ENCODE measurements at places on chromosomes 16 and 17.
A peak's percentile ranks its signal among the peaks of the same experiment; 100 is the strongest.

DNA sequence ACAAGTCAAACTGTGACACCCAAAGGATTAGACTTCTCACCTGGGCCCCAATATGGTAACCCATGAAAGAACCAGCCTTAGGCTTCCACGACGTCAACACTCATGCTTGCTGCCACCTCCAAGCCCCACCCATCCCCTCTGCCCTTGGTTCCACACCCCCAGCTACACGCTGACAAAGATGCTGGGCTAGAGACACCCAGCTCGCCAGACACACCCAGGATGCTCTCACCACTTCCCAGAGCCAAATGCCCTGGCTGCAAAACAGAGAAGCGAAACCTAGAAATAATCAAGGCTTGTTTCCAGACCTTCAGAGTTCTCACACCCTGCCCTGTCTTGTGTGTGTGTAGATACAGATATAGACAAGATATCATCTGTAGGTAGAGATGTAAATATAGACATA lies 26.0 kb upstream of the ADCY9 start:
- peak; percentile 37 for DNase-seq

GRCh38 chr17:5135726-5136579 lies 20.1 kb downstream of the USP6 start:
- no peak for DNase-seq

DNA sequence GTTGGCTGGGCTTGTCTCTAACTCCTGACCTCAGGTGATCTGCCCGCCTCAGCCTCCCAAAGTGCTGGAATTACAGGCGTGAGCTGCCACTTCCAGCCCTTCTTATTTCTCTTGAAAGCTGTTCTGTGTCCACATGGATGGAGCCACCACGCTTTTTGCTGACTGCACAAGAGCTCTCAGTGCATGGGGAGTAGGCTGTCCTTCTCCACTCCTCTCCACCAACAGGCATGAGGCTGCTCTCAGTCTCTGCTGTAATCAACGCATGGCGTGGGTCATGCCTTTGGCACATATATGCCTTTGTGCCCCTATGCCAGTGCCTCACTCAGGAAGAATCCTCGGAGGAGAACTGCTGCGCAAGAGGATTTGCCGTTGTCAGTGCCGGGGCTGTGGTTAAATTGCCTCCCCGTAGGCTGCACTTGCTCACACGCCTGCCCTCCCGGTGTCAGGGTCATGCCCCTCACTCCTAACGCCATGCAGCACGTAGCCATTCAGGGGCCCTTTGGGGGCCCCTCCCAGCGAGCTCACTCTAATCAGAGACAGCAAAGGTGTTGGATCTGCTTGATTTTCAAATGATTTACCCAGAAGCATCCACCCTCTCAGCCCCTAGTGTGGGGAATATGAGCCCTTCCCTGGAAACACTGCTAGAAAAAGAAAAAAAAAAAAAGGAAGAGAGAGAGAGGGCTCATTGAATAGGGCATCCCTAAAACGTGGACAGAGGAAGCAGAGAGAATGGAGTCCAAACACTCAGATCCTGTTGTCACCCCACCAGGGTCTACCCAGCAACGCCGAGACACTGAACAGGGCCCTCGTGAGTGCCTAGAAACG lies 47.5 kb upstream of the ZCCHC14 start:
- DNase-seq: peak; percentile 36

DNA sequence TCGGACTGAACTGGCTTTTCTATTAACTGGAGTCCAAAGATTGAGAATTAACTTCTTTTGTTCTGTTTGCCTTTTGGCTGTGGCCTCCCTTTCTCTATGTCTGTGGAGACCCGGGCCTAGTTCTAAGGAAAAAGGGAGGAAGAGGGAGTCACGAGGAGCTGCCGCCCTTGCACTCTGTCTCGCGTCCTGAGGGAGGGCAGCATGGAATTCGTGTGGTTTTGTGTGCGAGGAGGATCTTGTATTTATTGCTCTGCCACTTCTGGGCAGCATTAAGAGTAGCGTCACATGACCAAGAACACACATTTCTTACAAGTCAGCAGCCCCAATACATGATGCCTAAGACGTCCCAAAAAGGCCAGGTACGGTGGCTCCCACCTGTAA lies 23.6 kb downstream of the METTL22 start:
- DNase-seq: no peak

GRCh38 chr17:82950525-82951102 lies 110.8 kb upstream of the ZNF750 start:
- DNase-seq: no peak
